ENCODE measurements at places on chromosomes 12 and 14.

GRCh38 chr14:89015016-89015415 lies 190.6 kb downstream of the TTC8 start:
- DNase-seq = peak; percentile 25

GRCh38 chr12:57157588-57158173 lies 10.3 kb upstream of the LRP1-AS start:
- no peak for DNase-seq

GRCh38 chr12:4164188-4164558 lies 109.4 kb upstream of the CCND2 start:
- no peak for DNase-seq

DNA sequence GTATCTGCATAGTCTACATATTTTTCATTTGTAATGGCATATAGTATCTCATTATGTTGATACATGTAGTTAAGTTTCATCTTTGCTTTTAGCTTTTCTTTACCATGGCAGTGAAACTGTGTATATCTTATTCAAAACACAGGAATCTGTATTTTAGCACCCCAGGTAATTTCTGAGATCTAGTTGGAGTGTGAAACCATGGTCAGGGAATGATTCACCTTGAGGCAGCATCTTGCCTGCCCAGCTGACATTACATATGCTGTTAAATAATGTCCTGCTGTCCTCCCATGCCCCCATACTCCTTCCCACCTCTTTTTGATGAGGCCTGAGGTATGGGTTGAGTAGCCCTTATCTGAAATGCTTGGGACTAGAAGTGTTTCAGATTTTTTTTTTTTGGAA lies 125.4 kb upstream of the ATF1 start:
- no peak for DNase-seq

DNA sequence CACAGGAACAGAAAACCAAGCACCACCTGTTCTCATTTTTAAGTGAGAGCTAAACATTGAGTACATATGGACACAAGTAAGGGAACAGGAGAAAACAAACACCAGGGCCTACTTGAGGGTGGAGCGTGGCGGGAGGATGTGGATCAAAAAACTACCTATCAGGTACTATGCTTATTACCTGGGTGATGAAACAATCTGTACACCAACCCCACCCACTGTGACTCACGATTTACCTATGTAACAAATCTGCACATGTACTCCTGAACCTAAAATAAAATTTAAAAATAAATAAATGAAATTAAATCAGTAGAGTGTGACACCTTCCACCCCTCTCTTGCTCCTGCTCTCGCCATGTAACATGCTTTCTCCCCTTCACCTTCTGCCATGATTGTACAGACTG lies 615.5 kb downstream of the RPL10L start:
- DNase-seq = no peak

GRCh38 chr14:99309220-99309766 lies 37.3 kb upstream of the BCL11B start:
- no peak for DNase-seq

DNA sequence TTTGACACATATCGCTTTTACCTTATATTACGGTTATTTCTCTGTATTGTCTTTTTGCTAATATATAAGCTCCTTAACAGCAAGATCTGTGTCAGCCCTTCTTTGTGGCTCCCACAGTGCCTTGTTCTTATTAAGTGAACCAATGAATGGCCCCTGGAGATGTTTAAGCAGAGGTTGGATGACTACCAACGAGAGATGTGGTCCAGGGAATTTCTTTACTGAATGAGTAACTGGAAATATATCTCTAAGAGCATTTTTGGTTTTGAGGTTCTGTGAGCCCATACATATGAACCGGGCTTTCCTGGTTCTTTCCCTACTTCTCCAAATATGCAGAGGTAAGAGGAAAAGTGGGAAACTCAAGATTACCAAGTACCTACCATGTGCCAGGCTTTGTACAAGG lies 23.5 kb downstream of the CALCOCO1 start:
- DNase-seq = no peak

- peak; percentile 7 for DNase-seq
These were observed 764.7 kb downstream of the BCL11B start for GRCh38 chr14:98507264-98507663.

GRCh38 chr12:89477633-89478279 lies 46.8 kb downstream of the GALNT4 start:
- no peak for DNase-seq

GRCh38 chr12:7142056-7142644 lies 12.0 kb downstream of the CLSTN3 start:
- peak; percentile 70 for DNase-seq

DNA sequence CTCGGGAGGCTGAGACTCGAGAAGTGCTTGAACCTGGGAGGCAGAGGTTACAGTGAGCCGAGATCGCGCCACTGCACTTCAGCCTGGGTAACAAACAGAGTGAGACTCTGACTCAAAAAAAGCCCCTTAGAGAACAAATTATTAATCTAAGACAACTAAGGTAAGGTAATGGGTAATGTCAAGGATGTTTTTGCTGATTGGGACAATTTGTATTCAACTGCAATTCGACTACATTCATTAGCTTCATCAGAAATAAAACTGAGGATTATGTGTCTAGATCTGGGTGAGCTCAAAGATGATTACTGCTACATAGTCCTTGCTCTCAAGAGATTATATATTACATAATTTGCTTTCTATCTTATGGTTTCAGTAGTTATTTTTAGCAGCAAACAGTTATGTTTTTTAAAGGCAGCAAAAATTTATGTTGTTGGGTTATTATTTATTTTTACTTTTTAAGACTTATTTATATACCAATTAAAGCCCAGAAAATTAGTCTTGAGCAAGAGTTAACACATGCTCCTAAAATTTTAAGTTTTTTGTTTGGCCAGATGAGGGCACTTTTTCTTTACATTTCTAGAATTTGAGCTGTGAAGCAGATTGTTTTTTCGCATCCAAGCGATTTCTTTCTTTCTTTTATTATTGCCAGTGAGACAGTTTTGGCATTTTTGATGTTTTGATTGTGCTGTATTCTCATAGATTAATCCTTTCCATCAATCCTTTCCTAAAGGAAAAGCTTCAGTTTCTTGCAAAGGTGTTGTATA lies 52.3 kb downstream of the PLEKHA5 start:
- DNase-seq = no peak

GRCh38 chr12:104477510-104478390 lies 21.0 kb downstream of the CHST11 start:
- DNase-seq = no peak

DNA sequence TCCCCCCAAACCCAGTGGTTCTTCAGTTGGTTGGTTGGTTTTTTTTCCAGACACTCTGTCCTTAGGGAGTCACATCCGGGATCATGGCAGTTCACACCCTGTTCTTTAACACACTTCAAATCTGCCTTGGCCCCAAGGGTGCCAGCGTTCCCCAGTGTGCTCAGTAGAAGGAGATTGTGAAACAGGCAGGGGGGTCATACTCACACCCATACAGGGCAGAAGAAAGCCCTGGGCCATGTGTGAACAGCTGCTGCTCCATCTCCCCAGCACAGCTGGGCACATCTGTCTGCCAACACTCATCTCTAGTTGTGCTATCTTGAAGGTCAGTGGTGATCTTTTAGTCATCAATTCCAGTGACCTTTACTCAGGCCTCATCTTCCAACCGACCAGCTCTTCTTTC lies 64.4 kb upstream of the FUT8 start:
- no peak for DNase-seq

DNA sequence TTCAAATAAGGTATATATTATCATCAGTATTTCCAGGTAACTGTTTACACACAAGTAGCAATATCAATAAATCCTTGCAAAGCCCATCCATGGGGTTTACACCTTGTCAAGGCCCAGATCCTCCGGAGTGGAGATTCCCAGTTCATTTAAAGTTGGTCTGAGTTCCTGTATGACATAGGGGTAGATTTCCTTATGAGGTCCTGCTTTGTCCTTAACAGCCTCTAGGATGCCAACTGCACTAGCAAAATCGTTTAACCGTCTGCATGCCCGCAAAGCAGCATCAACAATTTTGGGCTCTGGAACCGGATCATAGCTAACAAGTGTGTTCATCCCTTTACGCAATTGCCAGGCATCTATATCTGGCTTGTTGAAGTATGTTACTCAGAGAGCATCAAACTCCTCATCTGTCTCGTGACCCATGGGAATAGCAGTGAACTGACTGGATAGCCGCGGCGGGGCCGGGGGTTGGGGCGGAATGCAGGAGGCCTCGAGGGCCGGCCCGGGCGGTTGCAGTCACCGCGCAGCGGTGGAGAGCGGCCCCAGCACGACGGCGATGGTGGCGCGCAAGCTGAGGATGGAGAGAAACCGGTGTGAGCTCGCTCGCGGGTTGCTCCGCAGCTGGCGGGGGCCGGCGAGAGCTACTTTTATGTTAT lies 30.6 kb upstream of the FBXO34 start:
- DNase-seq = no peak

- DNase-seq = no peak
These were observed 67.6 kb upstream of the SLC38A4 start for GRCh38 chr12:46893434-46893833.

GRCh38 chr14:51041883-51042282 lies 53.0 kb downstream of the TRIM9 start:
- DNase-seq = no peak

- DNase-seq = peak; percentile 94
These were observed 25.2 kb downstream of the KRT8 start for GRCh38 chr12:52879394-52880351.

- peak; percentile 39 for DNase-seq
These were observed 146.8 kb upstream of the RASSF8 start for GRCh38 chr12:25811656-25812126.

DNA sequence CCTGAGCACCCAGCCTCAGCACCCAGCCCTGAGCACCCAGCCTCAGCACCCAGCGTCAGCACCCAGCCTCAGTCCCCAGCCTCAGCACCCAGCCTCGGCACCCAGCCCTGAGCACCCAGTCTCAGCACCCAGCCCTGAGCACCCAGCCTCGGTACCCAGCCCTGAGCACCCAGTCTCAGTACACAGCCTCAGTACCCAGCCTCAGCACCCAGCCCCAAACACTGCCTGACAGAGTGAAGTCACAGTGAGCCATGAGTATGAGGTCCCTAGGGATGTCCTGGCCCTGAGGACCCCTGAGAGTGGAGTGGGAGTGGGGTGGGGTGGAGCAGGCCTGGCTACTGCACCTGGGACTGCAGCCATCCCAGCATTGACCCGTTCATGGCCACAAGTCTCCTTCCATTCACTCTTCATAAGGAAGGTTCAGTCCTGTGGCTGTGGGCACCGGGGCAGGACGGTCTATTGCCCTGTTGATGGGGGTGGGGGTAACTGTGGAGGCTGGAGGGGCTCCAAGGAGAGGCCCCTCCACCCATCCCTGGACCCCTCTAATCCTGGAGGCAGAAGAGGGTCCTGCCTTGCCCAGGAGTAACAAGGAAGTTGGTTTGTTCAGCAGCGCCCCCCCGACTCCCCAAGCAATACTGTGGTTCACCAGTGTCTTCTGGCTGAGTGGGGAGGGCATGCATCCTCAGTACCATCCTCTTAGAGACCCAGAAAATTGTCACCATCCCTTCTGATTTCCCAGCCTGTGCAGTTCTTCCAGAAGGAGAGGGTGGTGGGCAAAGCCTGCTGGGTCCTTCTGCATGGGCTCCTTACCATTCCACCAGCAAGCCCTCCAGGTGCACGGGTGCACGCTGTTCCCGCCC lies 140.5 kb downstream of the ADGRD1 start:
- no peak for DNase-seq

DNA sequence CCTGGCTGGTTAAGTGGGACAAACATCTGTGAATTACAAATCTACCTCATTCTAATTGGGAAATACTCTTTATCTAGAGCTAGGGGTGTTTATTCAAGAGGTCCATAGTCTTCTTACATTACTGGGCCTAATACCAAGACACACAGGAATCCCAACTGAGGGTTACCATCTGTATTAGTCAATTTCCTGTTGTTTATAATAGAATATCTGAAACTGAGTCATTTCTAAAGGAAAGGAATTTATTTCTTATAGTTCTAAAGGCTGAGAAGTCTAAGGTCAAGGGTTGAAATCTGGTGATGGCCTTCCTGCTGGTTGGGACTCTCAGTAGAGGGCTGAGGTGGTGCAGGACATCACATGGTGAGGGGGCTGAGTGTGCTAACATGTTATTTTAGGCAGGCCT lies 36.0 kb downstream of the RTRAF start:
- DNase-seq = peak; percentile 71

DNA sequence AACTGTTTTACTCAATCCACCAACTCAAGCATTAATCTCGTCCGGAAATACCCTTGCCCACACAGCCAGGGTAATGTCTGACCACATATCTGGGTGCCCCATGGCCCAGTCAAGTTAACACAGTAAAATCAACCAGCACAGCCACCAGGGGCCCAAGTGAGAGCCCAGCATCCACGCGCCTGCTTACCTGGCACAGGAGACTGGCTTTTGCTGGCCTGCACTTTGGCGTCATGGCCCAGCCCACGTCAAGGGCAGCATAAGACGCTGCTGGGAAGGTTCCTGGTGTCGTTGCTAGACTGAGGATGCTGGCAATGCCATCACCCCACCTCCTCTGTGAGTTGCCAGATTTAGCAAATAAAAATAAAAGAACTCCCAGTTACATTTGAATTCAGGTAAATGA lies 53.6 kb upstream of the BCL11B start:
- no peak for DNase-seq

- peak; percentile 45 for DNase-seq
These were observed 2.4 kb upstream of the ESR2 start for GRCh38 chr14:64296561-64296960.

GRCh38 chr12:30439201-30439600 lies 256.5 kb downstream of the IPO8 start:
- no peak for DNase-seq

GRCh38 chr12:85007836-85008235 lies 28.2 kb downstream of the TSPAN19 start:
- DNase-seq = peak; percentile 70

DNA sequence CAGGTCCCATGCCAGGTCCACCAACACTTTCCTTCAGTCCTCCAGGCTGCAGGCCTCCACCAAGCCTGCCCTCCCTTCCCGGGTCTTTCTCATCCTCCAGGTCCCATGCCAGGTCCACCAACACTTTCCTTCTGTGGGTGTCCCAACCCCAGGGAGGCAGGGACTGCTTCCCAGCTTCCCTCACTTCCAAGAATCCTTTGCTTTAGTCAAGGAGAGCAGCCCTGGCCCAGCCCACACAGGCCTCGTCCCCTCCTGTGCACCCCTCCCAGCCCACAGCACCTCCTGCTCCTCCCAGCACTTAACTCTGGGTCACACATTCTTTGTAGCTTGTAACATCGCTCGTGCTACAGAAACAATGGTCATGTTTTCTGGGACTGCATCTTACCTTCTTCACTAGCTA lies 72.9 kb downstream of the TESC start:
- no peak for DNase-seq

DNA sequence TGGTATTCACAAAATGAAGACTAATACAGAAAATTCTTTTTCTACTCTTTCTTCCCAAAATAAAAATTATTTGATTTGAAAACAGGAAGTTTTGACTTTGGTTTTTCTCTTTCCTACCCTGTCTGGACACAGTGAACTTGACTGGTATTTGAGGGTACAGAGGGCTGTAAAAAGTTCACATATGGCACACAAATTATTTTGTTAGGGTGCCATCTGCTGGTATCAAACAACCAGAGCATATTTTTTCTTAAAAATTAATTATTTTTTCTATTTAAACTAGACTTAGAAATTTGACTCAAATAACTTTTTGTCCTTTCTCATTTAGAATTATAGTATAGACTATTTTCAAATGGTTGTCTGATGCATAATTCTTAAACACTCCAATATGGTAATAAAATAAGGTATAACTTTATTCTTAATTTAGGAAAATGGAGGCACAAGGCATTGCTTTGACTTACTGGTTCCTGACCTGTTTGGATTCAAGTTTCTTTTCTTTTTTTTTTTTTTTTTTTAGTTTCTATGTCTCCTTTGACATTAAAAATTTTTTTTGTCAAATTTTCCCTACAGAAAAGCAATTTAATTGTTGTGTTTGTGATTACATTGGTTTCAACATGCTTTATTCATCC lies 390.6 kb downstream of the PRKD1 start:
- peak; percentile 26 for DNase-seq

Data from MCF 10A (cell line).